ENCODE measurements at places on chromosomes 13 and 19. TPM values are rescaled to one million over a fixed set of nuclear protein-coding genes. Genes with fewer than 3 reads are reported as not detected.

CDC42EP5 gene
- polyA plus RNA-seq = 19.5 TPM

RNF225 gene
- polyA plus RNA-seq = not detected

CLEC11A gene
- polyA plus RNA-seq = 21.1 TPM

HSD17B14 gene
- 4.5 TPM for polyA plus RNA-seq

TTYH1 gene
- 3.7 TPM for polyA plus RNA-seq

TRAPPC5 gene
- polyA plus RNA-seq = 44.5 TPM

PRR22 gene
- polyA plus RNA-seq = 1.9 TPM

CYP4F2 gene
- not detected for polyA plus RNA-seq

SHISA2 gene
- 26.8 TPM for polyA plus RNA-seq

TMEM38A gene
- polyA plus RNA-seq = 123 TPM

Data from muscle of back (tissue), 13 donors.